ENCODE measurements at places on chromosomes 2 and 18. TPM values are rescaled to one million over a fixed set of nuclear protein-coding genes. Genes with fewer than 3 reads are reported as not detected.

DNA sequence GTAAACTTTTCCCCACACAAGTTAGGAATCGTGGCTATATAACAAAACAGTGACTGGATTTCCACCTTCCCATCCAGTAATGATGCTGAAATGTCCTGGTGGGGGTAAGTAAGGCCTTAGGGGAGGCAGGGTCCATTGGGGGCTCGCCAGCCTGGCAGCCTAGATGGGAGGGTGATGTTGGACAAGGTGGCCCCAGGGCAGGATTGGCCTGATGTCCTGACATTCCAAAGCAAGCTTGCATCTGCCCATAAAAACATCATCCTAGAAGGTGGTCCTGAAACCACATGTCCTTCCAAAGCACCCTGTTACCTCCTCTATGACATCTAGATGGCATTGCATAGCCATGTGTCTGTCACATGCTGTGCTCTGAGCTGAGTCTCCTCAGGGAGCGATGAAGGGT is 54.1 kb upstream of the RAB6C start:
- H3K4me1 ChIP-seq = no peaks in the 10 kb centered on the region
- no peak overlapping the region for H3K27ac ChIP-seq
- DNase-seq = no peak
- no peaks in the 10 kb centered on the region for H3K36me3 ChIP-seq

GRCh38 chr18:71293322-71293721 is 1004.5 kb downstream of the SOCS6 start:
- no peak for DNase-seq
- H3K4me3 ChIP-seq = no peak overlapping the region

GRCh38 chr2:74693213-74693612 is 39.2 kb downstream of the SEMA4F start:
- no peak overlapping the region for H3K27ac ChIP-seq
- no peak for DNase-seq
- H3K27me3 ChIP-seq = no peaks in the 10 kb centered on the region
- no peak overlapping the region for H3K4me3 ChIP-seq
- H3K4me1 ChIP-seq = no peaks in the 10 kb centered on the region

GRCh38 chr18:58017267-58017666 is 26.8 kb upstream of the NEDD4L start:
- no peak overlapping the region for H3K4me3 ChIP-seq
- no peaks in the 10 kb centered on the region for H3K36me3 ChIP-seq
- H3K27me3 ChIP-seq = no peaks in the 10 kb centered on the region
- no peak overlapping the region for H3K27ac ChIP-seq
- H3K4me1 ChIP-seq = no peaks in the 10 kb centered on the region

DNA sequence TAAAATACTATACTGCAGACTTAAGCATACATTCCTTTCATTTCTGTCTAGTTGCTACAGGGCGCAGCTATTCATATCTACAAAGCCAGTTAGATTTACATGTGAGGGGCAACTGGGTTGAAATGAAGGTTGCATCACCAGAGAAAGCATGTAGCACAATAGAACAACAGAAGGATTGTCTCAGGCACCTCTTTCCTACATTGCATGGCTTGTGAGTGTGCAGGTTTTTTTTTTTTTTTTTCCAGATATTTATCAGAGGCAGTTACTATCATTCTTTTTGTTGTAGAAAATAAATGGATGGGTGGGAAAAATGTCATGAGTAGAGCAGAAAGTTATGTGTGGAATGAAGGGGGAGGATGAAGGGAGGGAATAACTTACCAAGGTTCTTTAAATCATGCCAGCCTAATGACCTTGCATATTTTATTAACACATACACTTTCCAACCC is 86.8 kb downstream of the ERBB4 start:
- H3K36me3 ChIP-seq = no peaks in the 10 kb centered on the region
- H3K4me3 ChIP-seq = no peak overlapping the region
- no peak overlapping the region for H3K27ac ChIP-seq
- no peaks in the 10 kb centered on the region for H3K27me3 ChIP-seq
- H3K4me1 ChIP-seq = no peaks in the 10 kb centered on the region
- no peak for DNase-seq

Gene TRABD2A
- 10.3 TPM for total RNA-seq

Gene RIOK3
- 40.6 TPM for total RNA-seq

DNA sequence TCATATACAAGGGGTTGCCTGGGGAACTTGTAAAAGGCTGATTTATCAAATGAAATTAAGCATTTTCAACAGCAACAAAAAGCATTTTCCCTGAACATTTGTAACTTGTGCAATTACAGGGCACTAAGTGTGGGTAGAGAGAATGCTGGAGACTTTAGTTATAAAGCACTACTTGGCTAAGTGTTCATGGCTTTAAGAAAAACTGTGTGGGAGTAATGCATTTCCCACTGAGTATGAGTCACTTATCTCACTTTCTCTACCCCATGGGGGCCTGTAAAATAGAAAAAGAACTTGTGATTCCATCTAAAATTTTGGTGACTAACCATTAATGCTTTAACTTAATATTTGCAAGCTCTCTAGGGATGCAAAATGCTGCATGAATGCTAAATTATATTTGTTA is 193.4 kb downstream of the CCDC102B start:
- H3K4me3 ChIP-seq = no peak overlapping the region
- no peak overlapping the region for H3K27ac ChIP-seq
- no peaks in the 10 kb centered on the region for H3K36me3 ChIP-seq
- no peaks in the 10 kb centered on the region for H3K27me3 ChIP-seq
- no peak for DNase-seq
- no peaks in the 10 kb centered on the region for H3K4me1 ChIP-seq

DNA sequence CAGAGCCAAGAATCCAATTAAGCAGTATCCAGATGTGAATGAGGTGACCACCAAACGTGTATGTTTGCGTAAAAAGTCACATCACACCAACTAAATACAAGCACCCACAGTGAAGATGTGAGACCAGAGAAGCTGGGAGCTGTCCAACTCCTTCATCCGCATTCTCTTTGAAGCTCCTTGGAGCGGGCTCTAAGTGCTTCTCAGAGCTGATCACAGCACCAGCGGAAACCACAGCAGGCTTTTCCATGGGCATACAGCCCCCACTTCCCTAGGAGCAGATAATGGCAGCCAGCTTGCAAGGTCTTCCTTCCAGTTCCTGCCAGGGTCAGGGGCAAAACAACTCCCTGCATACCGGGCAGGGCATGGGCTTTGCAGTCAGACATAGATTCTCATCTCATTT is 36.4 kb downstream of the REEP1 start:
- no peak for DNase-seq
- no peaks in the 10 kb centered on the region for H3K36me3 ChIP-seq
- no peak overlapping the region for H3K4me3 ChIP-seq
- no peaks in the 10 kb centered on the region for H3K27me3 ChIP-seq
- no peaks in the 10 kb centered on the region for H3K4me1 ChIP-seq

Gene NT5C1B
- 4.8 TPM for total RNA-seq

- no peak for DNase-seq
- no peak overlapping the region for H3K4me3 ChIP-seq
- H3K4me1 ChIP-seq = no peaks in the 10 kb centered on the region
- no peak overlapping the region for H3K27ac ChIP-seq
- H3K36me3 ChIP-seq = no peaks in the 10 kb centered on the region
- no peaks in the 10 kb centered on the region for H3K27me3 ChIP-seq
Observed at GRCh38 chr2:147449323-147449991, 395.4 kb upstream of the ACVR2A start.

GRCh38 chr18:77777163-77777562 is 527.5 kb downstream of the GALR1 start:
- no peaks in the 10 kb centered on the region for H3K36me3 ChIP-seq
- no peak for DNase-seq
- no peak overlapping the region for H3K27ac ChIP-seq
- no peaks in the 10 kb centered on the region for H3K4me1 ChIP-seq
- no peak overlapping the region for H3K4me3 ChIP-seq
